ENCODE measurements at places on chromosomes 6 and 20. TPM values are rescaled to one million over a fixed set of nuclear protein-coding genes. Genes with fewer than 3 reads are reported as not detected.

FOXF2 gene
- not detected for total RNA-seq

NKX2-2 gene
- total RNA-seq = 0.05 TPM

SNX21 gene
- 3.0 TPM for total RNA-seq

ZNF165 gene
- 0.99 TPM for total RNA-seq

VGLL2 gene
- not detected for total RNA-seq

GATA5 gene
- 0.05 TPM for total RNA-seq

OLIG3 gene
- total RNA-seq = 0.05 TPM

QKI gene
- 80.1 TPM for total RNA-seq

CASS4 gene
- 2.8 TPM for total RNA-seq

GJA1 gene
- total RNA-seq = 14.6 TPM

SLC52A3 gene
- 0.05 TPM for total RNA-seq

GGT7 gene
- 3.9 TPM for total RNA-seq

MLN gene
- 0.61 TPM for total RNA-seq

LCA5 gene
- 1.3 TPM for total RNA-seq

C6orf118 gene
- 0.24 TPM for total RNA-seq

CALHM6 gene
- 43.4 TPM for total RNA-seq

C20orf144 gene
- total RNA-seq = 0.09 TPM

CAGE1 gene
- 0.09 TPM for total RNA-seq

SAMD5 gene
- 0.42 TPM for total RNA-seq

PRICKLE4 gene
- total RNA-seq = 0.38 TPM

TSHZ2 gene
- 2.4 TPM for total RNA-seq

MUC21 gene
- under 0.01 TPM for total RNA-seq

DEFB129 gene
- not detected for total RNA-seq

HLA-DRB1 gene
- total RNA-seq = 501 TPM

PNRC1 gene
- total RNA-seq = 114 TPM

TPX2 gene
- 75.6 TPM for total RNA-seq

RBPJL gene
- total RNA-seq = not detected

MYLK2 gene
- 0.66 TPM for total RNA-seq

SIRPB1 gene
- 0.90 TPM for total RNA-seq

MRPS10 gene
- total RNA-seq = 28.2 TPM

MCHR2 gene
- not detected for total RNA-seq

PIGT gene
- total RNA-seq = 28.1 TPM

GSTA2 gene
- 0.14 TPM for total RNA-seq
